ENCODE measurements at places on chromosomes 2 and 18.

GRCh38 chr2:241390301-241391206 is 34.5 kb downstream of the FARP2 start:
- DNase-seq = no peak

- DNase-seq = no peak
Observed at GRCh38 chr2:72984172-72984671, 66.9 kb downstream of the EMX1 start.

- no peak for DNase-seq
Observed at GRCh38 chr2:160220026-160220425, 20.0 kb upstream of the ITGB6 start.

- peak; percentile 27 for DNase-seq
Observed at GRCh38 chr2:83196225-83196624, 1262.9 kb downstream of the SUCLG1 start.

DNA sequence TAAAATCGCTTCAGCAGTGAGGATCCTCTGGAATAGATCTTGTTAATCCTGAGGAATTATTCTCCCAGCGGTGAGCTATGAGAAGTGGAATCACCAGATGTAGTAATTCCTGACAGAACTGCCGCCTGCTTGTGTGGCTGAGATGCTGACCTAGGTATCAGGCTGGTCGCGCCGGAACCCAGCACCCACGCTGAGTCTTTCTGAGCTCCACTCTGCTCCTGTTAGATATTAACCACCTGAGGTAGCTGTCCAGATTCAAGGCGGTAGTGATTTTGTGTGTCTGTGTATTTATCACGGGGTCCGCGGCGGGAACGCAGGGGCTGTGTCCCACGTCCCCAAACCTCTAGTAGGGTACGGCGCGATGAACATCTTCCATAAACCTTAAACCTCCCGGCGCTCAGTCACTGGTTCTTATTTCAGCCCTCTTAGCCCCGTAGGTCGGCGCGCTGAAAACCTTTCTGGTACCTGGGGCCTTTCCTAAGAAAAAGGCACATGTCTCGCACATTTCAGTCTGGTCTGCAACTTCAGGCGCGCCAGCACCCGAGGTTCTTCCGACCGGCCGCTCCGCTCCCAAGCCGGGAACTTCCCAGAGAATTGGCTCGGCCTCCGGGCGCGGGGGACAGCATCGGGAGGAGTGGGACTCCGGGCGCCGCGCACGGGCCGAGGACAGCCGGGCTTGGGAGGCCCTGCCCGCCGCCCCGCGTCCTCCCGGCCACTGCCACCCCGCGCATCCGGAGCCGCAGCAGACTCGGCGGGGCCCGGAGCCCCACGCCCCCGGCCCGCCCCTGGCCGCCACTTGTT is 542 bp upstream of the CNNM3 start:
- DNase-seq = peak; percentile 28

All from brain microvascular endothelial cell (primary cell).